ENCODE measurements at places on chromosomes 16 and 17.

DNA sequence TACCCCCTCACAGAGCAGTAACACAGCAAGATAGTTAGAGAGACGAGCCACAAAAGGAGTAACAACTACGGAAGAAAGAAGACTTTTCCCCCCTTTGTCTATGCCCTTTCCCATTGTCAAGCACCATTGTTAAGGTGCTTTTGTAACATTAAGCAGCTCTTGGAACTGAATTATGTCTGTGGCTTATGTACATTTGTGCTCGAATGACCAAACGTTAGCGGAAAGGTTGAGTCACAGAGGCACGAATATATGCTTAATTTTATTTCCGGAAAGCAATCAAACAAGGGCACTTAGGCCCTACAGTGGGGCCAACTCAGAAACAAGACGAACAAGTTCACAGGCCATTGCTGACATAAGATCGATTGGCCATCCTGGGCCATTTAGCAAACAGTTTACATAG is 109.5 kb downstream of the ANKFN1 start:
- no peak for DNase-seq

- no peak for DNase-seq
Measured at GRCh38 chr16:23434380-23434779, 18.6 kb downstream of the COG7 start.

GRCh38 chr16:63461248-63461841 is 1425.1 kb upstream of the CDH8 start:
- DNase-seq = peak; percentile 28

GRCh38 chr17:3763777-3764170 is 37.2 kb downstream of the ITGAE start:
- no peak for DNase-seq

- no peak for DNase-seq
Measured at GRCh38 chr17:79984045-79984840, 51.4 kb downstream of the TBC1D16 start.

- no peak for DNase-seq
Measured at GRCh38 chr17:82400206-82400605, 17.9 kb upstream of the HEXD start.

DNA sequence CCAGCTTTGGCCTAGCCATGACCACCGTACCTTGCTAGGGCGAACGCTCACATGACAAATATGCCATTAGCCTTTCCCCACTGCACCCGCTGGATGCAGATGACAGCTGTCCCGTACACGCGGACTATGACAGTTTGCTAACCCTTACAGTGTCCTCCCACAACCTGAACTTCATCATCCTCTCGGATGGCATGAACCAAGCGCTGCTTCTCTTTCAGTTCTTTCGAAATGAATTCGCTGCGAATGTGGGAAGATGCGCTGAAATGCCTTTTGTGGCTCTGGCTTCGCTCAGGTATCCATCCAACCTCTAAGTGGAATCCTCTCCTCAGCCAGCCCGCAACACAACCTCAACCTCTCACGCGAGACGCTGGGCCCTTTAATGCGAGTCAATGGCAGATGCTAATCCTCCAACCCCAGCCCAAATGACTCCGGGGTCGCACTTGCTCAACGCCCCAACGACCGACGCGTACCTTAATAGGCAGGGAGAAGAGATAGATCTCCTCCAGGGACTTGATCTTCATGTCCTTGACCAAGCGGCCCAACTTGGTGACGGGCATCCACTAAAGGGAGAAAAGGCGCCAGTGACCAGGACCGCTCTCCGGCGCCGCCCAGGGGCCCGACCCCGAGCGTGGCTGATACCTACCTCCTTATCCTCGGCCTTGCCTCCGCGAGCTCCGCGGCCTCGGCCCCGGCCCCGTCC is 670 bp downstream of the RPS2 start:
- DNase-seq = no peak

DNA sequence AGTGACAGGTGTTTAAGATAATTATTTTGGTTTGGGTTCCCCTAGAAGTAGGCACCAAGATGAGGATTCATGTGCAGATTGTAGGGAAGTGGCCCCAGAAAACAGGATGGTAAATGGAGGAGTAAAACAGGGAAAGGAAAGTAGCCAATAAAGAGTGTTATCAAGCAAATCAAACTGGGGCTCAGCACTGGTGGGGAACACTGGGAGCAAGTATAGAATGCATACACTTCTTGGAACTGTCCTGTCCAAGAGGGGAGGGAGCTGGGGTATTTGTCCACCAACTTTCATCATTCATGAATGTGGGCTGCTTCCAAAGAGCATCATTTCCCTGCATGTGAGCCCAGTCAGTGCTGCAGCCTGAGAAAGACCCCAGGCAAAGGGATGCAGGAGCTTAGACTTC is 215.7 kb upstream of the IRX5 start:
- no peak for DNase-seq

DNA sequence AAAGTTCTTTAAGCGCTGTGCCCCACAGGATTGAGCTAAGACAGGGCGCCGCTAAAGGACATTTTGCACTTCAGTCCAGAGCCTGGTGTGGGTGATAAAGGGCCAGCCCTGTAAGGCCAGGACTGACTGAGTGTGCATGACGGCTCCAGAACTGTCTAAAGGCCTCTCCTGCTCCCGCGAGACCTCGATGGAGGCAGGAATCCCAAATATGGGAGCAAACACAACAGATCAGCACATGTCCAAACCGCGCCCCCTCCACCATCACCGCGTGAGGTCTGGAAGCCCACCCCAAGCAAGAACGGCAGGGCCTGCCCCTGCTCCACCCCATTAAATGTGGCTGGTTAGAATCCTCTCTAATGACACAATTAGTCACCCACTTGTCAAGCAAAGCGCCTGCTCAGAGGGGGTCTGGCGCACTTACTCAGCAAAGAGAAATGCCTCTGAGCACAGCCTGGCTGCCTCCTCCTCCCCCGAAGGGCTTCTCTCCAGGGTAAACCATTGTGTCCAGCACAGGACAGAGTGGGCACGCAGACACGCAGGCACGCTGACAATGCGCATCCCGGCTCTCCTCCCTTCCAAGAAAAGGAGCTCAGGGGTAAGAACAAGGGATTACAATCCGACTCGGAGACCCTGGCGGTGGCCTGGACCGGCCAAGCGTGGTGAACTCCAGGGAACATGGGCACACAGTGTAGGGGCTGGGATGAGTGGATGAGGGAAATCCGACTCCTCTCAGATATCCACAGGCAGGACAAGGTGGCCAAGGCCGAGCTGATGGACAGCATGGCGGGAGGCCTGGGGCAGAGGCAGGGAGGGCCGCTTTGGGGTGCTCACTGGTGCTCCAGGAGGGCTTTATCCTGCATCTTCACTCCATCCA is 1.5 kb downstream of the MXRA7 start:
- DNase-seq = peak; percentile 65

DNA sequence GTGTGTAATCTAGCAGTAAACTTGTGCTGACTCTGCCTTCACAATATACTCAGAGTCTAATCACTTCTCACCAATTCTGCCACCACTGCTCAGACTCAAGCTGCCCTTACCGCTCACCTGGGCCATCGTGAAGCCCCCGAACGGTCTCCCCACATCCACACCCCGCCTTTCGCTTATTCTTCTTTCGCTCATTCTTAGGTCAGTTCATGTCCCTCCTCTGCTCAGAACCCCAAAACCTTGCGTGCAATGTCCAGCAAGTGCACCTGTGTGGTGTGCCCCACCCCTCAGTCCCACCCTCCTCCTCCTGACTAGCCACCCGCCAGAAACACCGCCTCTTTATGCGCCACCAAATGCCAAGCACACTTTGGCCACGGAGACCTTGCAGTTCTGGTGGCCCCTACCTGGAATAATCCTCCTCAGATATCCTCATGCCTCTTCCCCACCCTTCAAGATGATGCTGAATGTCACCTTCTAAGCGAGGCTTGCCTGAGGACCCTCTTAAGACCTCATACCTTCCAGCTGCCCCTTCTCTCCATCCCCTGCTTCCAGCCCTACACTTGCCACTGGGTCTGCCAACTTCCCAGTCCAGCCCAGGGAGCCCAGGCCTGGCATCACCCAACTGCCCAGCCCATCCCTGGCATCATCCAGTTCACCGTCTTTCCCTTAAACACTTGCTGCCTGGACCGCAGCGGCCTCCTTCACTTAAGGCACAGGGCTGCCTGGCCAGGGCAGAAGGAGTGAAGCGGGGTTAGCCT is 34.3 kb upstream of the RBFOX3 start:
- DNase-seq = peak; percentile 24

GRCh38 chr16:2904100-2904921 is 7.4 kb upstream of the FLYWCH1 start:
- peak; percentile 91 for DNase-seq

GRCh38 chr17:81993729-81994592 is 16.5 kb downstream of the ASPSCR1 start:
- DNase-seq = no peak
